HT1080 (cell line): ENCODE measurements at places on chromosomes 3 and 15. TPM values are rescaled to one million over a fixed set of nuclear protein-coding genes. Genes with fewer than 3 reads are reported as not detected.

The GNAT1 gene
- total RNA-seq = not detected in 2 replicates

The GADL1 gene
- total RNA-seq = 0.02 and 0.13 TPM in 2 replicates

The LIPC gene
- total RNA-seq = 0.11 TPM in 1 of 2 replicates, not detected in the other

GRCh38 chr3:195117978-195118581 lies 152.9 kb downstream of the XXYLT1 start:
- peak; percentile 64 for DNase-seq

The CLRN1 gene
- not detected in 2 replicates for total RNA-seq

- DNase-seq = peak; percentile 48
Observed at GRCh38 chr3:107271787-107272387, 105.4 kb upstream of the CCDC54 start.

GRCh38 chr3:126127452-126127851 lies 43.5 kb upstream of the SLC41A3 start:
- no peak for DNase-seq

The GP5 gene
- not detected in 2 replicates for total RNA-seq

DNA sequence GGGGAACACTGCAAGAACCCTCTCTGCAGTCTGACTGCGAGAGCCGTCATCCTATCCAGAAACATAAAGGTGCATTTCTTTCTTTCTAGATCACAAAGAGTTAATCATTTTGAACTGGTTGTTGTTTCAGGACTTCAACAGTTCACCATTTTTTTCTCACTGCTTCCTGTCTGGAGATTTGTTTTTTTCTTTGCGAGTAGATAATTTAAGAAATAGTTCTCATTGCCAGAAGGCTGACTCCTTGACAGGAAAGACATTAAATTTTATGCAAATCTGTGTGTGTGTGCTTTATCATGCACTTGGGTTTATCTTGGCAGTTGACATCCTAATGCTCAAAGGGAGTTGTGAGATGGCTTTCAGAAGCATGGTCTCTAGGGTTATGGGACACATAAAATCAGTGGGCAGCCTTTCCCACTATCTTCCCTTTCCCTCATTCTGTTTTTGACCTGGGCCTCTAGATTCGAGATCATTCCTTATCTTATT lies 123.5 kb upstream of the TBL1XR1 start:
- no peak for DNase-seq

DNA sequence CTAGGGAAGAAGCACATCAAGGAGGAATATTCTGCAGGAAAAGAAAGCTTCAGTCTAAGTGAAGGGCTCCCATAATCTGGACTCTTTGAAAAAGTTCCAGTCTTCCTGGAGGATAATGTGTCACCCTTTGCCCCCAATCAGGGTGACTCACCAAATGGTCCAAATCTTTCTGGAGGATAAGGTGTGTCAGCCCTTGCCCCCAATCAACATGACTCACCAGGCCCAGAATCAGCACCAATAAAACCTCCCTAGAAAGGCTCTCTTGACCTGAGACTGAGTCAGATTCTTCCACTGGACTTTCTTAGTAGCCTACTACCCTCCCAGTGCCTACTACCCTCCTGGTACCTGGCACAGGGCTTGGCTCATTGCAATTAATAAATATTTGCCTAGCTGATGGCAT lies 9.5 kb upstream of the ARL14 start:
- peak; percentile 97 for DNase-seq

The MORC1 gene
- 0.11 TPM in 1 of 2 replicates, not detected in the other for total RNA-seq

The TEX55 gene
- total RNA-seq = not detected in 2 replicates

The ANKRD28 gene
- 96.1 and 98.7 TPM in 2 replicates for total RNA-seq

- DNase-seq = no peak
Observed at GRCh38 chr15:89448825-89449224, 47.6 kb downstream of the RHCG start.

DNA sequence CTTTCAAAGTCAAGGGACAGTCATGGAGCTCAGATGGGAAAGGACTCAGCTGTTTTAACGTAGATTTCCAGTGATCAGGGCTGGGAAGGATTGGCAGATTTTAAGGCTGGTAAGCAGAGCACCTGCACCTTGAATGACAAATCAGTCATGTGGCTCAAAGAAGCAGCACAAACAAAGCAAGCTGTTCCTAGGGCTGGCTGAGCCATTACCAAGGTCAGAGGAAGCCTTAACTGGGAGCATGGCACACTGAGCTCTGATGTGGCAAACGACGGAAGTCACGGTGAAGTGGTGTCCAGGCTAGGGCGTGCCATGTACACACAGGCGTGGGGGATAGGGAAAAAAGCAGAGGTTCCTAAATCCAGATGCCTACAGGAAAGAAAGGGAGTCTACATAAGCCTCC lies 84.6 kb upstream of the PFN2 start:
- DNase-seq = no peak

The INKA1 gene
- 1.6 and 5.1 TPM in 2 replicates for total RNA-seq

GRCh38 chr15:66848116-66848515 lies 146.1 kb downstream of the SMAD6 start:
- no peak for DNase-seq

The ST8SIA2 gene
- 1.4 and 1.8 TPM in 2 replicates for total RNA-seq

- DNase-seq = no peak
Observed at GRCh38 chr15:83658430-83659416, 4.8 kb downstream of the ADAMTSL3 start.

GRCh38 chr3:156498307-156498706 lies 56.6 kb downstream of the SSR3 start:
- DNase-seq = no peak

GRCh38 chr3:16309558-16309957 lies 44.5 kb downstream of the OXNAD1 start:
- peak; percentile 87 for DNase-seq

- no peak for DNase-seq
Observed at GRCh38 chr3:191362037-191362436, 31.7 kb upstream of the UTS2B start.

The FILIP1L gene
- not detected in 2 replicates for total RNA-seq

DNA sequence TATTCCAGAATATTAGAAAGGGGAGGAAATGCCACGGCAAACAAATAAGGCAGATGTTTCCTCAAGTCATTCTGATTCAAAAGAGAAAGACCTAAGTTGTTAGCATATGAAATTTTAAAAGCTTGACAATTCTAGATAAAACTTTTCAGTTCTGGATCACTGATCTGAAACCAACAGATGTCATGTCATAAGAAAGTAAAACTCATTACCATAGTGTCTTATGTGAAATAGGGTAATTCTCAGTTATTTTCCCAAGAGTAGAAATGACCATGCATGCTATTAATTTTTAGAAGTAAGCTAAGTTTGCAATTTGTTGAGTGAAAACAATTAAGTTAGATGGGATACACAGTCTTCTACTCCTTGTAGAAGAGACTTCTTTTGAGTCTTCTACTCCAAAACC lies 630.3 kb downstream of the NAALADL2 start:
- no peak for DNase-seq

The CXCR6 gene
- not detected in 2 replicates for total RNA-seq

GRCh38 chr3:134029734-134030378 lies at the start of gene SLCO2A1:
Gene SLCO2A1 (minus strand): TSS chr3:134029925. CDS start chr3:134029802, 123 bp downstream.
- no peak for DNase-seq

GRCh38 chr15:78308422-78309032 lies 9.1 kb upstream of the SKIC8 start:
- DNase-seq = peak; percentile 58

DNA sequence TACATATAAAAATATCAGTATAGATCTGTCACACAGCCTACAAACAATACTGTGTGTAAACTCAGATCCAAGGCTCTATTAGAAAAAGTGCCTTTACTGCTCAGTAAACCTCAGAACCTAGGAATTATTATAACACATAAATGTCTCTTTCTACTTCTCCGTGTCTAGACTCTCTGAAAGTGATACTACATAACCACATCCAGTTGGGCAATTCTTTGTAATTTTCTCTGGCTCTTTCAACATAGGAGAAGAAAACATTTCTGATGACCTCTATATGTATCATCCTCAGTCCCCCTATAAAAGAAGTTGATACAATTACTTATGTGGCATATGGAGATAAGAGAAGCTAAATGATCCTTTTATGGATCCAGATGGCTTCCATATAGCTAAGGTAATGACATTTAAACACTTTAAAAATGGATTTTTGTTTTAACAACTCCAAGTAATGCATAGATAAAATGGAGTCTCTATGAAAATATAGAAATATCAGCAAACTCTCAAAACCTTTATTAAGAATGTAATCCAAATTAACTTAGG lies 104.5 kb downstream of the LSAMP start:
- DNase-seq = no peak

GRCh38 chr15:72197460-72198355 lies at the start of gene GRAMD2A:
Gene GRAMD2A (minus strand): TSS chr15:72197787.
- DNase-seq = no peak

DNA sequence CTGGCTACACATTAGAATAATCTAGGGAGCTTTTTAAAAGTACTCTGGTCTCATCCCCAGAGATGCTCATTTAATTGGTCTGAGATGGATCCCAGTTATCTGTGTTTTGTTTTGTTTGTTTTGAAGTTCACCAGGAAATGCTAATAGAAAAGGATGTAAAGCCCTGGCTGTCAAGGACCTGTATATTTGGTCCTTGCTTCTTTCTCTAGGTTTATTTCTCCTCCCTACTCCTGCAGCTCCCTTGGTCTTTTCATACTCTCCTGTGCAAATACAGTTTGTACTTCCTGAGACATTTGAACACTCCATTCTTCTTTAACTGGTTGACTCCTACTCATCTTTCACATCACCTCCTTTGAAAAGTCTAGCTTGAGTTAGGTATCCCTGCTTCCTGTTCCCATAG lies 3.3 kb downstream of the PIK3CA start:
- DNase-seq = peak; percentile 20

The DUOXA2 gene
- total RNA-seq = not detected in 2 replicates

- no peak for DNase-seq
Observed at GRCh38 chr3:8491271-8492144, 10.1 kb upstream of the LMCD1 start.

DNA sequence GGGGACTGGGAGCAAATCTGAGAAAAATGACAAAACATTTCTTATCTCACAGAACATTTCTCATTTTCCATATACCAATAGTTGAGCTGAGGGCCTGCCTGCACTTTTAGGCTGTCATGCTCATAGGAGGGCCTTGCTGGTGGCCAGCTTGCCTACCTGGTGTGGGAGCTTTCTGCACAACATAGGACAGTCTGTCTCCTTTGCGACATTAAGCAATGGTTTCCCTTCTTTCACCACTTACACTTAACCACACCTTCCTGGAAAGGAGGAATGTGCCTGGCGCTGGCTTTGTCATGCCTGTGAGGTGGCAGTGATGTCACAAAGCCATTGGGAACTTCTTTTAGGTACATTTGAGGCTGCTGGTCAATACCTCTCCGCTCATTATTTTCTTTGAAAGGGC lies 5.7 kb downstream of the SNAPC5 start:
- no peak for DNase-seq

The ZBBX gene
- 0.30 TPM in 1 of 2 replicates, not detected in the other for total RNA-seq

DNA sequence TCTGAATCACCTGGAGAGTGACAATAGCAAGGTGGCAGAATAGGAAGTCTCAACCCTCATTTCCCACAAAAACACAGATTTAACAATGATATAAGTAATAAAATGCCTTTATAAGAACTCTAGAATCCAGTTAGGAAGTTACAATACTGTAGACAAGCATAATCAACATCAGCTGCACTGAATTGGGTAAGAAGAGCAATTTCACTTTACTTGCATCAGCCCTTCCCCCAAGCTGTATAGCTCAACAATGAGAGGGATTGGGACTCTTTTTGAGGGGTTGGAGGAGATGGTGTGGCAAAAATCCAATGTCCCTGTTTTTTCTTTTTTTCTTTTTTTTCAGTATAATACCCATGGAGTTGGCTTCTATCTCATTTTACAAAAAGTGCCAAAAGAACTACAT lies 63.1 kb downstream of the SERP1 start:
- no peak for DNase-seq

The LYZL4 gene
- total RNA-seq = not detected in 2 replicates

The TIMP4 gene
- not detected in 2 replicates for total RNA-seq

DNA sequence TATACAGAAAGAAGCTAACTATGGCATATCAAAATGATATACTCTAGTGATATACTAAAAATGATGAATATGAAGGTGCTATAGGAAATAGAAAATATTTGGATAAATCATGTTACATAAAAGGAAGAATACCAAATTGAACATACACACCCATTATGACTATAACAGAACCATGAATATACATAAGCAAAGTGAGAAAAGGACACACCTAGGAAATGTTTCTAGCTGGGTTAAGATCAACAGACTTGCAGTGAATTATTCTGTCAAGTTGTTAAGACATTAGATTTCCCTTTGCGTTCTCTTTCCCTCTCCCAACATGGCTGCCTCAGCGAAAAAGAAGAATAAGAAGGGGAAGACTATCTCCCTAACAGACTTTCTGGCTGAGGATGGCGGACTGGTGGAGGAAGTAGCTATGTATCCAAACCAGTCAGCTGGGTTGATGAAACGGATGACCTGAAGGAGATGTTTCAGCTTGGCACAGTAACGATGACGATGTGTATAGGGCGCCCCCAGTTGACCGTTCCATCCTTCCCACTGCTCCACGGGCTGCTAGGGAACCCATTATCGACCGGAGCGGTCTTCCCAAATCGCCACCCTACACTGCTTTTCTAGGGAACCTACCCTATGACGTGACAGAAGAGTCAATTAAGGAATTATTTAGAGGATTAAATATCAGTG lies 20.2 kb upstream of the PARP14 start:
- no peak for DNase-seq

- no peak for DNase-seq
Observed at GRCh38 chr15:47332481-47332880, 384.8 kb upstream of the SEMA6D start.

The LSAMP gene
- total RNA-seq = 0.21 TPM in 1 of 2 replicates, not detected in the other

DNA sequence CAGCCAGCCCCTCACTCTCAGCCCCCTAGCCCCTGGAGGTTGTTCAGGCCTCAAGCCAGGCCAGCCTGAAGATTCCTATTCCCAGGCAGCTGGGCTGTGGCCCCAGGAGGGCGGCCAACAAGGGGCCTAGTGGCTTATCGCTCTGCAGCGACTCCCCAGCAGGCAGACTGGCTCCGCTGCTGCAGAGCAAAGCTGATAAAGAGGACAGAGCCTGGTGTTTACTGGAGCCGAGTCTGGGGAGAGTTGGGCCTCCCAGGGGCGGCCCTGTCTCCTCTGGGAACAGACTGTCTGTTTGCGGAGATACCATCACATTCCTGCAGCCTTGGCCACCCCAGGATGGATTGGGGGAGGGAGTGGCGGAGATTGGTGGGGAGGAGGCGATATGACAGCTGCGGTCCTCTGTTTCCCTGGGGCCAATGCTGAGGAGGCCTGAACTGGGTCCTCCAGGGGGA lies 22.4 kb upstream of the SMAD6 start:
- DNase-seq = no peak

GRCh38 chr3:10015461-10015904 lies 10.8 kb upstream of the FANCD2 start:
- peak; percentile 86 for DNase-seq

The ZMAT3 gene
- total RNA-seq = 16.6 and 17.0 TPM in 2 replicates

- DNase-seq = peak; percentile 67
Observed at GRCh38 chr15:32659340-32660155, 18.0 kb downstream of the SCG5 start.
